ENCODE measurements at places on chromosomes 1 and 21.

DNA sequence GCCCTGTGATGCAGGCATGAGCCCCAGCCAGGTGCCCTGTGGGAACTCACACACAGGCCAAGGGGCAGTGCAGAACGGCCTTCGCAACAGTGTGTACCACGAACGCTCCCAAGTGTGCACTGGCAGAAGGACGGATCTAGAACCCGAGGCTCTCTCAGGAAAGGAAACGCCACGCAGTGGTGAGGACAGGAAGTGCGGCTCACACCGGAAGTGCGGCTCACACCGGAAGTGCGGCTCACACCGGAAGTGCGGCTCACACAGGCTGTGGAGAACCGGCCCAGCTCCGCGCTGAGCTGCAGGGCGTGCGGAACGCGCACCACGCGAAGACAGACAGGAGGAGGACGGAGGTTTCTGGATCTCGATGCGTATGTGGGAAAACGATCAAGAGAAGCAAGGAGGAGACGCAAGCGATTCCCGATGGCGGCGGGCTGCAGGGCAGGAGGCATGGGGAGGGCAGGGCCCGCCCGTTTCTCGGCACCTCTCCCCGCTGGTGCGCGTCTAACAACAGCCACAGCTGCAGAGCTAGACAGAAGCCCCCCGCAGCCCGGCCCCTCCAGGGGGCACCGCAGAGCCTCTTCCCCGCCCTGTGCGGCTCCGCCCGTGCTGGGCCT is 35.9 kb upstream of the TMEM52 start:
- no peak for DNase-seq

DNA sequence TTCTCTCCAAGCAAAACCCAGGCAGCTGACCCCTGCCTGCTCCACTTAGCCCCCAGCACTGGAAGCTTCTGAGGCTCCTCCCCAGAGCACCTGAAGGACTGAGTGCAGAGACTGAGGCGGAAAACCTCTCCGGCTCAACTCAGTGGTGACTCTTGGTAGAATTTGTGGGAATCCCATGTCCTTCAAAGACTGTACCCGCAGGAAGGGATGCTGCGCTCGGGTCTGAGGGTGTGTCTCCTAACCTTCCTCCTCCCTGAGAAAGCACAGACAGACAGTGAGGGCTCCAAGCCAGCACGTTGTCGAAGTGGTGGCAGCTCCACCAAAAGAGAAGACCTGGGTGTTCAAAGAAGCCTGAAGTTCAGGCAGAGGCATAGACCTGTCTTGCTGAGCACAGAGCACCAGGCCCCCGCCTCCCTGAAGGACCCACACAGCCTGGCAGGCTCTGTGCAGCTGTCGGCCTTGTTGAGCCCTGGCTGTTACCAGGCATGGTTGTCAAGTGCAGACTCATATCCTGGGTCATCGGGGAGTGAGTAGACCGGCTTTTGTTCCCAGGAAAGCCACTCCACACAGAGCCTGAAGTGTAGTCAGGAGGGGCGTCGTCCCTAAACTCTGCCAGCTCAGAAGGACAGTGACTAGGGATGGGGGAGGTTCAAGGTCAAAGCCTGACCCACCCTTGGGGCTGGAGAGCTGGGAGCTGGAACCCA is 36.7 kb downstream of the CSMD2 start:
- DNase-seq = no peak

DNA sequence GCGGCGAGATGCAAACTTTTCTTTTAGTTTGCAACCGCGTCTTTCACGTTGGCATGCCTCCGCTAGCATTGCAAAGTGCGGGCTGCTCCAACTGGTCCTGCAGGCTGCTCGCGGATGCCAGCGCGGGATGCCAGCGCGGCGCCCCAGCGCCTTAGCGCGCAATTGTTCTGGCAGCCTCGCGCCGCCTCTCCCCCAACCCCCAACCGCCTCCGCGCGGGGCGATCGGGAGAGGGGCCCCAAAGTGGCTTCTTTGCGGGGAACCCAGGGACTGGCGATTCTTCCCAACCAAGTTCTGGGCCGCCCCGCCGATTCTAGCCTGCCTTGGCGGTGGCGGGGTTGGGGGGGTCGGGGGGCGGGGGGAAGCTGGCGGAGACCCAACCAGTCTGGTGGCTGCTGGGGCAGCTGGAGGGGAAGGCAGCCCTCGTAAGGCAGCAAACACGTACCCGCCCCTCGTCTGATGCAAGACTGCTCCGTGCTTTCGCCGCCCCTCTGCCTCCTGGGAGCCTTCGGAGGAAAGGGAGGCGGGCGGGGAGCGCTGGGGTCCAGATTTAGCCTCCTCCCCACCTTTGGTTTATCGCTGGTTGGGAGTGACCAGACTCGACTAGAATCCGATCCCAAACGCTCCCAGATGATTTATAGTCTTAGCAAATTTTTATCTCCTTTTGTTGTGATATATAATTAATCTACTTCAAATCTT is 756 bp downstream of the PHGDH start:
- DNase-seq = peak; percentile 19

GRCh38 chr1:55384637-55385036 is 169.5 kb upstream of the USP24 start:
- no peak for DNase-seq

DNA sequence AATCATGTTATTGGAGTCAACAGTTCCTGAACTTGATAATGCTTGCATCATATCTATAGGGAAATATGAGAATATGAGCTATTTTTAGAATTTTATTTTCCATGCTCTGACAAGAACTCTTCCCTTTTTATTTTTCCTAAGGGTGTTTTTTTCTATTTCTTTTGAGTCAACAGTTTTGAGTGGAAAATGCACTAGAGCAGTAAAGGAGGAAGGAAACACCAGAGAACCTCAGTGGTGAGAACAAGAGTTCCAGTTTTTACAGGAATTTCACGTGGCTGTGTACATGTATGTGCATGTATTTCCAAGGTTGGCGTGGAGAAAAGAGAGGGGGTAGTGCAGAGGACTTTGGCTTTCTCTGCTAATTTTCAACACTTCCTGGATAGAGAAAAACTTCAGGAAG is 63.6 kb upstream of the TNFSF18 start:
- no peak for DNase-seq

GRCh38 chr1:12627296-12627695 is 9.3 kb upstream of the DHRS3 start:
- DNase-seq = no peak

DNA sequence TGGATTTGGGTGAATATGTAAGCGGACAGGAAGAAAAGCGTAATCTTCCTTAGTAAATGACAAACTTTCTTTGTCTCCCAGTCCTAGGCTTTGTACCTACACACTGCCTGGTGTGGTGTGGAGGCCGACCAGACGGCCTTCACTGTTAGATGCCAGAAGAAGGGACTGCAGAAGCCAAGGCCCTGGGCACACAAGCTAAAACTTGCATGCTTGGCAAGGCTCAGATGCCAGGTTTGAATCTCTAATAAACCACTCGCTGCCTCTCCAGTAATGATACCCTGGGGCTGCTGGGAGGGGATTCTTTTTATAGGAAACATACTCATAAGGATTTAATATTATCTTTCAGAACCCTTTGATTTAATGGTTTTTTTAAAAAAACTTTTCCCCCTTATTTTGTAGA is 263.8 kb downstream of the PTPRC start:
- DNase-seq = no peak

DNA sequence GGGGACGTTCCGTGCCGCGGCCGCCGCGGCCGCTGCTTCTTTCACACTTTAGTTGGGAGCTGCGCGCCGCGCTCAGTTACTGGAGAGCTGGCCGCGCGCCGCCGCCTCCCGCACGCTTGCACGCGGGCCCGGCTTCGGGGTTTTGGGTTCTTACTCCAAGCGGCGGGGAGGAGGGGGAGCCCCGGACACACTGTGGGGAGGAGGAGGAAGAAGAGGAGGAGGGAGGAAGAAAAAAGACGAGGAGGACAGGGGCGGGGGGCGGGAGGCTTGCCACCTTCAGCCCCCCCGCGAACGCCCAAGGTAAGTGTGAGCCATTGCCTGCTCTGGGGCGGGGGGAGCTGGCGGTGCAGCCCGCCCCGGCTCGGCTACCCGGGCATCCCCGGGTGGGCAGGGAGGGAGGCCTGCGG is 243 bp downstream of the C1orf21 start:
- DNase-seq = no peak

- no peak for DNase-seq
These were observed 314.9 kb downstream of the ZNF326 start for GRCh38 chr1:90309806-90310205.

DNA sequence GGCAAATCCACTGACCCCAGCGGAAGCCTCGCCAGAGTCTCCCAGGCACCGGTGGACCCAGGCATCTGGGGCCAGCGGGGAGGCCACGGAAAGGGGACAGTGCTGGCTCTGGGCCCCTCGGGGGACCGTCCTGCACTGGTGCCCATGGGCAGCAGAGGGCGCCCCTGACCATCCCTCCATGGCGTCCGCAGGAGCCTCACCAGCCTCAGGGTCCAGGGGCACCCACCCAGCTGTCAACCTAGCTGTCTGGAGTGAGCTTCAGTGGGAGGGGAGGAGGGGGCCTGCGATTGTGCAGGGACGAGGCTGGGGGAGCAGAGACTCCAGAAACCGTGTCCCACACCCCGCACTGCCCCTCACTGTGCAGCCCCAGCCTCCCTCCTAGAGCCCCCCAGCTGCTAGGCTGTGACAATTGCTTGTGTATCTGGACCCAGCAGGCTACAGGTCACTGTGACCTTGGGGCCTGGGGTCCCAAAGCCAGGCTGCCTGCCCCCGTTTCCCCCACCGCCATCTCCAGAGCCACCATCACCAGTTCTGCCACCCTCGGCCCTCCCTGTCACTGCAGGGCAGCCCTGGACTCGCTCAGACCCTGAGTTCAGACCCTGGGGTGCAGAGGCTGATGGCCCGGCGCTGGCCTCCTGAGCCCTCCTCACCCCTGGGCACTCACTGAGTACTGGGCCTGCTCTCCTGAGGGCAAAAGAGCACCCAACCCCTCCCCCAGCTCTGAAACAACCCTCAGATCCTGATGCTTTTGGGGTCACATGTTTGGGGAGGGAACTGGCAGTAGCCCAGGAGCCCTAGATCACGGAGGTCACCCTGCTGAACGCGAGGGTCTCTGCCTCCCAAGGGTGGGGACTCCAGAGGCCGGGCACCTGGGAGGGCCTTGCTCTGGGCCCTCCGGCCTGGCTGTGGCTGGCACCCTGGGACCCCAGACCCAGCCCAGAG is 10.6 kb upstream of the COL6A1 start:
- DNase-seq = no peak

DNA sequence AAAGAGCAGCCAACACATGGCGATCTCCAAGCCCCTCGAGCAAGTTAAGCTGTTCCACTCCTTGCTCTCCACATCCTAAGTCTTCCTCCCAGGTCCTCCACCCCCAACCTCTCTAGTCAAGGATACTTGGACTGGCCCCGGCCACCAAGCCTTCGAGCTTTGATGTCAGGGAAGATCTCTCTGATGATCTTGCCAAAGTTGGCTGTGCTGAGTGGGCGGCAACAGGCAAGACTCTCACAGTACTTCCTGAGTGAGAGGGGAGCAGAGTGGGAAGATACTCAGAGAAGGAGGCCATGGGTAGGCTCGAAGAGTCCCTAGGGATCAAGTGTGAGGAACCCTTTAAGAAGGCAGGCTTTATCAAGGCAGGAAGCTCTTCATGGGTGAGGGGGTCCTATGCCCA is 2.8 kb downstream of the RFX5 start:
- no peak for DNase-seq

DNA sequence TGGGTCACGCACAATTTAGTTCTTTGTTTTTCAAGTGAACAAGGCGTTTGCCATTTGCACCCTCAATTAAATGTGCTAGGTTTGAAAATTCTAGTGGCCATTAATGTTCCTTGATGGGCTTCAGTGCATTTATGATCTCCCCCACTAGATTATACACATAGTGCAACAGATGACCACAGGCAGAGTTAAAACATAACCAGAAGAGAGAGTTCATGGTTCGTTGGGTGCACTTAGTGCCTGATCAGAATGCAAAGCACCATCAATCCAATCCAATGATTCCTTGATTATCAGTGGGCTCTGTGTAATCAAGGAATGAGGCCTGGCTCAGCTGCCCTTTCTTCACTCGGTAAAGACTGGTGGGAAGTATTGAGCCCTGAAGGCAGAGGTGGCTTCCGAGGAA is 334.5 kb downstream of the PRDM2 start:
- no peak for DNase-seq

DNA sequence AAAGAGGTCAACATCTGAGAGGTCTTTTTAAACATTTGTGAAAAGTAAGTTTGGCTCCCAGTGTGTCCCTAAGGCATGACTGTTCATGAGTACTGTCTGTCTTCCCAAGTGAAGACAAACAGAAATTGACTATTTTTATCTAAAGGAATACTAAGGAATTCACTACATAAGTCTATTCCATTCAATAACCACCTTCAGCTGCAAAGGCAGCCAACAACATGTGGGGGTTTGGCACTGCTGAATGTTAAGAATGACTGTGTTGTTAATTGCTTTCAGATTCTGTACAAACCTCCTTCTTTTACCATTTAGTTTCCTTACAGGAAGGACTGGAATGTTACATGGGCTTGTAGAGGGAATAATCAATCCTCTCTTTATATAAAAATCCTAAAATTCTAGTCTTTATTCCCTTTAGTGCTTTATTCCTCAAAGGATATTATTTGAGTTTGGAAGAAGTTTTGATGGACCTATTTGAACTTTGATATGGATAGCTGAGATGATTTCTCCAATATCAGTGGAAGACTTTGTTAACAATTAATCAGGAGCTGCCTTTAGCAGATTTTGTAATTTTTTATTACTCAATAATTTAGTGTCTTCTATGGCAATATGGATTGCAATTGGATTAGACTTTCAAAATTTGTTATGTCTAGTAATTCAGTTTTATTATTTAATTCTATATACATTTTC is 201.7 kb upstream of the CHRM3 start:
- no peak for DNase-seq

GRCh38 chr1:245458234-245458633 is 303.4 kb downstream of the KIF26B start:
- DNase-seq = no peak

GRCh38 chr1:167774710-167775109 is 52.9 kb downstream of the MPZL1 start:
- no peak for DNase-seq

DNA sequence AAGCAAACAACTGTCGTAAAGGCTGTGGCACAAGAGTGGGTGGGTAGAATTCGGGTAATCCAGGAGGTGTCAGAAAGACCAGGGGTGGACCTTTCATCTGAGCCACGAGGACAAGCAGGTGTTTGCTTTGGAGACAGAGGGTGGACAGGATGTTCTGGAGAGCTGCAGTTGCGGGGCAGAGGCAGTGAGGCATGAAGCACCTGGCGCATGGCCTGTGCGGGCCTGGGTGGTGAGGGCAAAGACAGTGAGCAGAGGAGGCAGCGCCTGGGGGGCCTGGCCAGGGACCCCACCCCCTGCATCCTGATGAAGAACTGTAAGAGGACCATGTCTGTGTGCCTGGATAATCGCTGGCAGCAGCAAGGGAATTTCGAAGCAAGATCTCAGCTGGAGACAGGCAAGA is 24.9 kb downstream of the KIF26B start:
- DNase-seq = no peak

- no peak for DNase-seq
These were observed 2.0 kb downstream of the COL24A1 start for GRCh38 chr1:86154571-86155050.
